ENCODE measurements at places on chromosomes 3 and 15. TPM values are rescaled to one million over a fixed set of nuclear protein-coding genes. Genes with fewer than 3 reads are reported as not detected.

Gene ARIH1
- total RNA-seq, result 141 TPM

DNA sequence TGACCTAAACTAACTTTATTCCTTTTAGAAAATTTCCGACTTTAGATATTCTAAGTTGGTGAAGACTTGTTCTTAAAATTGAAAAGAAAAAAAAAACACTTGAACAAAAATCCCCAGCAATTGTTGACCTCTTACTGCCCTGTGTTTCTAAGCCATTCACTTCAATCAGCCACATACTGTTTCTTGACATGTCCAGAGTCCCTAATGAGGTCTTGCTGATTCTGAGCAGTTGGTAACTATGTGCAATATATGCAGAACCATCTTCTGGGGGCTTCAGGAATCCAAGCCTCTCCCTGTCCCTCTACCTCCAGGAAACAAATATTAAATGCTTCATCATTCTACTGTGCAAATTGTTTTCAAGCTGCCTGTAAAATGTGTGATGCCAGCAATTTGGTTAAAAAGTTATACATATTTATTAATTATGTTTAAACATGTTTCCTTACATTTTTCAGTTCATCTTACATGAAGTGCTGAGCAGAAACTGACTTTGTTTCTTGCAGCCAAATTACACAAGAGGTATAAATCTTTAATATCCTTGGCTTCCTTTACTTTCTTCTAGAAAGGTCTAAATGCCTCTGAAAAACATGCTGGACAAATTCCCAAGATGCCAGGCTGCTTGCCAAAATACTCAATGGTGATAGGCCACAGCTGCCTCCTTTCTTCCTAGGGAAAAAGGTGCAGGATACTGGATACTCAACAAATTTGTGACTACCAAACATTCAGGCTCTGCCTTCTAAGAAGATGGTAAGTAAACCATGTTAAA, 19.8 kb upstream of the GYG1 start:
- DNase-seq, result peak; percentile 43
- H3K4me1 ChIP-seq, result peaks cover 4% of the 10 kb centered on the region
- H3K27ac ChIP-seq, result no peak overlapping the region
- H3K27me3 ChIP-seq, result peaks cover 5% of the 10 kb centered on the region

- no peak overlapping the region for H3K4me3 ChIP-seq
- DNase-seq, result no peak
- no peak overlapping the region for H3K27ac ChIP-seq
- H3K27me3 ChIP-seq, result peaks cover 25% of the 10 kb centered on the region
- H3K4me1 ChIP-seq, result no peaks in the 10 kb centered on the region
- no peaks in the 10 kb centered on the region for H3K36me3 ChIP-seq
These were observed 28.3 kb upstream of the GPD1L start for GRCh38 chr3:32078085-32078634.

Gene EPHA6
- not detected for total RNA-seq

DNA sequence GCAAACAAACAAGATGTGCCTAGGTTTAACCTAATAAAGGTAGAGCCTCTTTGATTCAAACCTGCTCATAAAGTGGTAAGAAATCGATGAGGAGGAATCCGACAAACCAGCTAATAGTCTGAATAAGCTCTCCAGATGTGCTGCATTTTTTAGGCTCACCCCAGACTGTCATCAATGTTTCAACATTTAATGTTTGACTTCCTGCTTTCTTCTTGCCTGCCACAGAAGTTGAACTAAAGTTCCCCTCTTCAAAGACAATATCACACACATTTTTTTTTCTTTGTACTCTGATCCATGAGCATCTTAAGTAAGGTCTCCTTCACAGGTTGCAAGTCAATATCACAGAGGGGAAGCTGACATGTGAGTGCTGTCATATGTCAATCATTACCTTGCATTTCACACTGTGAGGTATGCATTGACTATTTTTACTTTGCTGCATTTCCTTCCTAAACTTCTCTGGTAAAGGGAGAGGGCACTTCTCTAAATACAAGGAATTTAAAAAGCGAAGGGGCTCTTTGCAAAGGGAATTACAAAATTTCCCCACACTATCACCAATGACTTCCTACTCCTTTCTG, 172.3 kb upstream of the MCTP2 start:
- peaks cover 10% of the 10 kb centered on the region for H3K27me3 ChIP-seq
- H3K27ac ChIP-seq, result no peak overlapping the region
- H3K4me3 ChIP-seq, result no peak overlapping the region
- no peaks in the 10 kb centered on the region for H3K36me3 ChIP-seq
- H3K4me1 ChIP-seq, result no peaks in the 10 kb centered on the region

DNA sequence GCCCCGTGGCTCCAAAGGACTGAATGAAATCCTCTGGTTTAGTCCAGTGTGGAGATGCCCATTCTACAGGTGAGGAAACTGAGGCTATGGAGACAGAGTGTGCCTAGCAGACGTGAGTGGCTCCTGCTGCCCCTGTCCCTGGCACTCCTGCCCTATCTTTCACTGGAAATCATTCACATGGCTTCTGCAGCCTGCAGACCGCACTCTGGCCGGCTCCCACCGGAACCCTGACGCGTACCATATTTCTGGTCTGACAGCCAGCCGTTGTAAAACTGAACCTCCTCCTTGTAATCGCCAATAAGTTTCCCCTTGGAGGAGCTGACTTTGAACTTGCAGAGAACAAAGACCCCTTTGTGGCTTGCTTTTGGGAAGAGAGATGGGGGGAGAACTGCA, 136.5 kb downstream of the CHSY1 start:
- no peaks in the 10 kb centered on the region for H3K36me3 ChIP-seq
- H3K4me1 ChIP-seq, result peaks cover 10% of the 10 kb centered on the region
- no peak for DNase-seq
